Fibroblast of mammary gland (primary cell): ENCODE measurements at places on chromosomes 4 and X.
A peak's percentile ranks its signal among the peaks of the same experiment; 100 is the strongest.

DNA sequence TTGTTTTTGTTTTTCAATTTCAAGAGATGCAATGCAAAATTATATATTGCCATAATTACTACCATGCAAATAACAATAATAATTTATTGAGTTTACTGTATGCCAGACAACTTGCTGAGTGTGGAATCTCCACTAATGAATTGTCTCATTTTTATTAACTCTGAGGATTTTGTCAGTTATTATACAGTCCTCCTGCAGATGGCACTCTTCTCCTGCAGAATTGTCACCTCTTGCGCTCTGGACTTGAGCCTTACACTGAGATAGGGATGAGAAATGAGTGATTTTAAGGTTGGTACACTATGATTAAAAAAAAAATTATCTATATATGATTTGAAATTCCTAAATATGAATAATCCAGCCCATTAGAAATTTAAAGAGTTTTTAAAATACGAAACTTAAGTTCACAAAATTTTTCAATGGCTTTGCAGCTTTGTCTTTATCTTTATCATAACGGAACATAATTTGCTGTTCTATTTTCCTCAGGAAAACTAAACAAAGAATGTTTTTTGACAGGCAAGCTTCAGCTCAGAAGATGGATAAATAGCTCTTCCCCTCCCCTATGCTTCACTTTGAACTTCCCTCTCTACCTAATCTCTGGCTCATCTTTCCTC, 12.7 kb upstream of the PAQR3 start:
- DNase-seq = peak; percentile 60

DNA sequence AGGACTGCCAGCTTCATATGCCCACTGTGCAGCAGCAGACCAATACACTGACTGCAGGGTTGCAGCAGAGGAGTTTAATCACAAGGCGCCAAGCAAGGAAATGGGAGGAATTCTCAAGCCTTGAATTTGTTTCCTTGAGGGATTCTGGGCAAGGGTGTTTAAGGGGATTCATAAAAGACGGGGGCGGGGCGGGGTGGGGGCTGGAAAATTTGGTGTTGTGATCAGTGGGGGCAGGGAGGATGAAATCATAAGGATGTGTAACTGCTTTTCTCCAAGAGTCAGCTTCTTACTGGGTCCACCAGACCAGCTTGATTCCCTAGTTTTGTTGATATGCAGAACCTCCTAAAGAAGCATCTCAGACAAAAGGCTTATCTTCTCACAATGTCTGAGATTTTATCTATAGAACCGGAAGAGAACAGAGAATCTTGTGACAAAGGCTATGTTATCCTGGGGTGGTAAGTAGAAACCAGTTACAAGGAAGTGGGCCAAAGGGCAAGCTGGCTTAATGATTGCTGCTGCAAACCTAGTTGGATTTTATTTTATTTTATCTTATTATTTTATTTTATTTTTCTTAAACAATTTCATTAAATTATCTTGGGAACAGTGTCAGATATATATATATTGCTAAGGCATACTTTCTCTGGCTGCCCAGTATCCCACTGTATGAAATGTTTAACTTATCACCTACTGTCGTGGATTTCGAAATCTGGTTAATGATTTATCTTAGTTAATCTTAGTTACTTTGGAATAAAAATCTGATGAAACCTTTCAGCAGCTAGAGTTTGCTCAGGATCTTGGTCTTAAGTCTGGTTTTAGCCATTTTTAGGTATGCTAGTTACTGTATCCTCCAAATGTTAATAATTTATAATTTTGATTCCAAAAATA, 276.4 kb downstream of the RPA4 start:
- DNase-seq = no peak

DNA sequence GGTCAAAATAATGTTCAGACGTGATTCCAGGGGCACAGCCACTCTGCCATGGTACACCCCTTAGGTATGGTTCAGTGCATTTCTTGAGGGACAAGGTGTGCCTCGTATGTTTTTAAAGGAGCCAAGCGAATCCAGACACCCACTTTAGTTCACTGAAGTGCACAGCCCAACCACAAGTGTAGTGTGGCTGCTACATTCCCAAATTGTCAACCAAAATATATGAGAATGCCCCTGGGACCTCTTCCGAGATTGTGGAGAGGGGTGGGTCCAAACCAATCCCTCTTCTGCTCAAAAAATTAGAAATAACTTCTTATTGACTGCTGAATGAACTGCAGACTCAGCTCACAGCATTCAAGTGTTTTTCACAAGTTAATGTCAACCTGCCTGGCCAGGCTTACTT, 7.4 kb upstream of the BRS3 start:
- no peak for DNase-seq

GRCh38 chrX:31420711-31421151, 348.9 kb upstream of the FTHL17 start:
- DNase-seq = peak; percentile 32

DNA sequence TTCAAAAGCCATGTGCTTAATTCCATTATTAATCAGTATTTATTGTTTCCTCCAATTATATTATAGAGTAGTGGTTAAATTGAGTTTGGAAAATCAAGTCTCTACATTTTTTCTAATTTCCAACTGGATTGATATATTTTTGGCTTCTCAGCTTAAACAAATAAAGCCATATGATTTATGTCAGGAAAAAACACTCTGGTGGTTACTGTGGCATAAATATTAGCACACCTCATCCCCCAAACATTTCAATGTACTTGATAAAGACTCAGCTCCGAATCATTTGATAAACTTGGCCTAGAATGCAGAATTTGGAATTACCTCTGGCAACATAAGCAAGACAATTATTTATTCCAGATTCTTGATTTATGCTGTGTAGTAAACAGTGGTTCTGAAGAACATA, 2313.8 kb downstream of the ARAP2 start:
- DNase-seq = peak; percentile 42

DNA sequence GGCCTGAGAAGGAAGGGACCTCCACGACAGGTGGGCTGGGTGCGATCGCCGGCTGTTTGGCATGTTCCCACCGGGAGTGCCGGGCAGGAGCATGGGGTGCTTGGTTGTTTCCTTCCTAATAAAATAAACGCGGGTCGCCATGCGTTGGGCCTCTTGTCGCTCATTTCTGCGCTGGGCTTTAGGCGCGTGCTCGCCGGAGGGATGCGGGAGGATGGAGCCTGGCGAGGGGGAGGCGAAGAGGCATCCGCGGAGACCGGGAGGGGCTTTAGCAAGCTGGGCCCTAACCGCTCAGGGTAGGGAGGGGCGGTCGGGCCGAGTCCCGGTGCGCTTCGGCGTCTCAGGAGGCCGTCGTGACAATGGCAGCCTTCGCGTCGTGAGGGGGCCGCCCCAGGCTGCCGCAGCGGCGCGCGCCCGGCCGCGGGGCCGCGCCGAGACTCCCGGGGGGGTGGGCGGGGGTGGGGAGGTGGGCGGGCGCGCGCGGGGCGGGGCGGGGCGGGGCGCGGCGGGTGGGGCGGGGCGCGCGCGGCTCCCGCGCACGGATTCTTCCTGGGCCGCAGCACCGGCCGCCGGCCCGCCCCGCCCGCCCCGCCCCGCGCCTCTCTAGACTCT, 476 bp upstream of the GDI1 start:
- DNase-seq = no peak
